ENCODE measurements at places on chromosomes 11 and 22.

- DNase-seq = no peak
Measured at GRCh38 chr11:1083621-1084551, 9.2 kb downstream of the MUC2 start.

- DNase-seq = no peak
Measured at GRCh38 chr11:11347592-11347991, 5.5 kb downstream of the CSNK2A3 start.

- DNase-seq = no peak
Measured at GRCh38 chr11:113160808-113161124, 153.6 kb upstream of the TTC12 start.

GRCh38 chr22:30444632-30445437, 19.3 kb downstream of the MTFP1 start:
- DNase-seq = peak; percentile 27

DNA sequence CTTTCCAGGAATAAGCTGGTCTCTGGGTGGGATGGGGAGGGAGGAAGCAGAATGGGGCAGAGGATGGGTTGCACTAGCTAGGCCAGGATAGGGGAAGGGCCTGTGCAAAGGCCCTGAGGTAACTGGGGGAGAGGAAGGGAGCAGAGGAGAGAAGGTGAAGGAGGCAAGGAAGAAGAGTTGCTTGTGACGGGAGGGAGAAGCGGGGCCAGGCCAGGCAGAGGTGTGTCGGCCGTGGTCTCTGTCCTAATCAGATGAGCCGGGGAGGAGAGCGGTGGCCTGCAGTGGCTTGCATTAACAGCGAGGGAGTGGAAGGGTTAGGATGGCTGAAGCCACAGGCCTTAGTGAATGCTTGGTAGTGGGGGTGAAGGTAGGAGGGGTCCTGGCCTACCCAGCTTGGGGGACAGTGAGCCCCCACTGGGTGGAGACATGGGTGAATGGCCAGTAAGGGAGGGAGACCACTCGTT, 6.0 kb upstream of the DERL3 start:
- no peak for DNase-seq

GRCh38 chr11:8382436-8383053, 118.9 kb upstream of the LMO1 start:
- no peak for DNase-seq

DNA sequence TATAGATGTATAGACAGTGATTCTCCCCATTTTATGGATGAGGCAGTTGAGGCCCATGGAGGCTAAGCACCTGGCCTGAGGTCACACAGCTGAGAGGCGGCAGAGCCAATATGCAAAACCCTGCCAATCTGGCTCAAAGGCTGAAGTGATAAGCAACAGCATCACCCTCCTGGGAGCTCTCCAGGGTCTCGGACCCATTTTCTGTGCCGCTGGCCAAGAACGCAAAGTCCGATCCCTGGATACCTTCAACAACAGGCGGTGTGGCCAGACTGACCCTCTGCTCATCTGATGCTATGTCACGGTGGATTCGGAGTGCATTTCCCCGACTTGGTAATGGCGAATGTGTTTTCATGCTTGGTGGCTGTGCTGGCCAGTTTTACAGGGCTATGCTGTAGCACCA, 595.0 kb downstream of the TBC1D22A start:
- no peak for DNase-seq
